Fibroblast of pulmonary artery (primary cell): ENCODE measurements at places on chromosomes 3 and 15.

DNA sequence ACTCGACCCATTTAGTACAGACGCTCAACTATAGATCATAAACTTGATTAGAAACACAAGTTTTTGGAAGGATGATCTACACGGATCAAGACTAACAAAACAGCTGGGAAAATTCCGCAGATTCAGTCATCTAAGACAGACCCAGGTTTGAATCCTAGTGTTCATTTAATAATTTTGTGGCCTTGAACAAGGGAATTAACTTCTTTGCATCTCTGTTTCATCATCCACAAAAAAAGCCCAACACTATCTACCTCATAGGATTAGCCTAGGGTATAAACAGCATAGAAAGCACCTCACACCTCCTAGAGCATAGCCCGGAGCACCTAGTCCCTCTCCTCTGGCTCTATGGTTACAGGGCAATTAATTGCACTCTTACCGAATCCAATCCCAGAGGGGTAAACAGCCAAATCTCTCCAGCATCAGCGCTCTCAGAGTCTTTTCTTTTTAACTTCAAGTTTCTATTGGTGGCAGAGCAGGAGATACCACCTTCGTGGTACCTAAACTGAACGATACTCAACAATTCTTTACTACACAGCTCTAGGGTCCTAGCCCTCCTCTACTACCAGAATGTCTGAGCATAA is 3.5 kb downstream of the TBL1XR1 start:
- DNase-seq, result no peak

- peak; percentile 33 for DNase-seq
These were observed at the start of gene MAN2A2 for GRCh38 chr15:90902840-90903732. TSS of gene MAN2A2 (plus strand) at chr15:90903302. CDS start at chr15:90904208, 906 bp downstream.

- DNase-seq, result peak; percentile 58
These were observed 756 bp downstream of the CLPX start for GRCh38 chr15:65184305-65184867.

DNA sequence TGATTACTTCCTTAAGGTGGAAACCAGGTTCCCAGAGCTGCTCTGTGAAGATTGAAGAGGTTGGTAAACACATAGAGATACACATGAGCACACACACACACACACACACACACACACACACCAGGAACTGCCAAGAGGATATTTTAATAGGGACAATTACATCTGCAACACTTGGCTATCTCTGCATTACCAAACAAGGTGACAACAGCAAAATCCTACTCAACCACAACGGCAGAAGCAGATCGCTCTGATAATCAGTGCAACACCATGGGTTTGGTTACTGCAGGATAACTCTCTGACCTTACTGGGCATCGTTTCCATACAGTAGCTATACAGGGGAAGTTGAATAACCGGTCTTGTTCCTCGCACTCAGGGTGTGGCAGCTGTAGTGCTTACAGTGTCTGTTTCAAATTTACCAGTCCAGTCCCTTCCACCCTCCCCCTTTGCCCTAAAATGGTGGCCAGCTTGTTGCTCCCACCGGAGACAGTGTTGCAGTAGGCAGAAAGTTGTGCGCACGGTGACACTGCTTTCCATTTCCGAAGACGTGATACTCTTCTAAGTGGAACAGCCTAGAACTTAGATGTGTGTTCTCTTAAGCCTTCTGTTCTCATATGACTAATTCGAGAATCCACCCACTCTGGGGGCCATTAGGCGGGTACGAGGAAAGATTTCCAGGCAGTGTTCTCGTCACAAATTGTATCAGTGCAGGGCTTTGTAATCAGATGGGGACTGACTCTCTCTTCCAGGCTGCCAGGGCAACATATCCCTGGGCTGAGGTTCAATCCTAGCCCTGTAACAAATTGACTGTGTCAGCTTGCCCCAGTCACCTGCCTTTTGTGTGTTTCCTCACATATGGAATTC is 176.2 kb downstream of the P3H2 start:
- DNase-seq, result no peak

GRCh38 chr3:190865828-190866227 is 3.3 kb upstream of the GMNC start:
- DNase-seq, result no peak

GRCh38 chr3:37096288-37096687 is 78.1 kb downstream of the LRRFIP2 start:
- DNase-seq, result peak; percentile 77

- no peak for DNase-seq
These were observed 13.1 kb upstream of the LRTM1 start for GRCh38 chr3:54940971-54941370.

DNA sequence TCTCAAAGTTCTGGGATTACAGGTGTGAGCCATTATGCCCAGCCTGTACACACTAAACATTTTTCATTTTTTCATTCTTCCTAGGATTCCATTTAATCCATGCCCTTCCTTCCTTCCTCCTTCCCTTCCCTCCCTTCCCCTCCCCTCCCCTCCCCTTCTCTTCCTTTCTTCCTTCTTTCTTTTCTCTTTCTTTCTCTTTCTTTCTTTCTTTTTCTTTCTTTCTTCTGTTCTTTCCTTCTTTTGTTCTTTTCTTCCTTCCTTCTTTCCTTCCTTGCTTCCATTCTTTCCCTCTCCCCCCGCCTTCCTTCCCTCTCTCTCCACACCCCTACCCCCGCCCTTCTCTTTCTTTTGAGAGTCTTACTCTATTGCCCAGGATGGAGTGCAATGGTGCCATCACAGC is 40.9 kb upstream of the ATP13A3 start:
- no peak for DNase-seq

GRCh38 chr15:91116113-91117067 is 16.3 kb downstream of the SV2B start:
- peak; percentile 46 for DNase-seq

GRCh38 chr3:100150473-100150872 is 36.2 kb upstream of the FILIP1L start:
- DNase-seq, result peak; percentile 58

DNA sequence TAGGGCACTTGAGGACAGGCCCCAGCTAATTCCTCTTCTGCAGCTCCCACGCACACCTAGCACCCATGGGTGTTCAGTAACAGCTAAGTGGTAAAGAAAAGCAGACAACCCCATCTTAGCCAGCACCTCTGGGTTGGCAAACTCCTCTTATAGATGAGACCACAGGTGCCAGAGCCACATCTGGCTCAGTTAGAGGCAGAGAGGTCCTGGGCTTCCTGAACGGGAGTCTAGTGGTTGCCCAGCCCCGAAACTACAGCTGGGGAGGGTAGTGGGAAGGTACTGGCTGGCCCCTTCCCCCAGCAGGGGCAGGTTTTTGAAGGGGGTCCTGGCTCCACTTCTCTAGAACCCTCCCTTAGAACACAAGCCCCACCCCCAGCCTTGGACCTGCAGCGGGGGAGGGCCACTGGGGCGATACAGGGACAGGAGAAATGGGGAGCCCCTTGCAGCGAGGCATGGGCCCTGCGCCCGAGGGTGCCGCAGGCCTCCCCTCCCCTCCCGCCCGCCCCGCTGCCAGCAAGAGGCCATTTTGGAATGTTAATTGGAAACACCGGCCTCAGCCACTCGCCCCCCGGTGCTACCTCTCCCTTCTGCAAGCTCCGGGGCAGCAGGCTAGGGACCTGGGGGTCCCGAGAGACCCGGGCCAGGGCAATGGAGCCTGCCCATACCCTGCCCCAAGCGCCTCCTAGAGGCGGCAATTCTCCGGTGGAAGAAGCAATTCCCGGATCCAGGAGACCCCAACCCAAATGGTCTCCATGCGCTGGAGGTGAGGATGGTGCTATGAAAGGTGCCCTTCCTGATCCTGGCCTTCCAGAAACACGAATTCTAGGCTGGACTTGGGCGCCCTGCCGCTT is 1.5 kb downstream of the DUSP7 start:
- no peak for DNase-seq

DNA sequence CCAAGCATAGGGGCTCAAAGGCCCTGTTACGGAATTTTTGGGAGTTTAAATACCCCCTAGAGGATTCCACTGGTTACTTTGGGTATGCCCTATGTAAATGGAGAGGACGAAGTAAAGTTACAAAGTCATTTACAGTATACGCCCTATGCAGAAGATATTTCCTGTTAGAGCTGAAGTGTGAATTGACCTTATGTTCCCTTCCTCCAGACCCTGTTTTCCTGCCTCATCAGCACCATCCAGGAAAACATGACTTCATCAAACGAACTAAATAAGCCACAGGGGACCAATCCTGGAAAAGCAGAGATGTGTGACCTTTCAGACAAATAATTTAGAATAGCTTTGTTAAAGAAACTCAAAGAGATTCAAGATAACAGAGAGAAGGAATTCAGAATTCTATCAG is 177.4 kb downstream of the SQOR start:
- DNase-seq, result no peak

DNA sequence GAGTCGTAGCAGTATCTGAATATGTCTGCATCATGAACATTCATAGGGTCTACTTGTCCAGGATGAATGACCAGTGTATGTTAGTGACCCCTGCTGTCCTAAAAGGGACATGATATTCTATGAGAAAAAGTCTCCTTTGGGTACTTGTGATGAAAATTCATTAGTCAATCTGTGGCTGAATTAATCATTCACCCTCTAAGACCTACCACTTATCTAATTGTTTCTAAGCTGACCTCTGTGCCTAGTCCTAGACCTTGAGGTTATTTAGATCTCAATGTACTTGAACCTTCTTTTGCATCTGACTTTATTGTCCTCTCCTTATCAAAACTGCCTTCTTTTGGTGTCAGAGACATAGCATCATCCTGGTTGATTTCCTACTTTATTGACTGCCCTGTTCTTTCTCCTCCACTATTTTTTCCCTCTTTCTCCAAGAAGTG is 799.3 kb downstream of the DIPK2A start:
- peak; percentile 77 for DNase-seq

DNA sequence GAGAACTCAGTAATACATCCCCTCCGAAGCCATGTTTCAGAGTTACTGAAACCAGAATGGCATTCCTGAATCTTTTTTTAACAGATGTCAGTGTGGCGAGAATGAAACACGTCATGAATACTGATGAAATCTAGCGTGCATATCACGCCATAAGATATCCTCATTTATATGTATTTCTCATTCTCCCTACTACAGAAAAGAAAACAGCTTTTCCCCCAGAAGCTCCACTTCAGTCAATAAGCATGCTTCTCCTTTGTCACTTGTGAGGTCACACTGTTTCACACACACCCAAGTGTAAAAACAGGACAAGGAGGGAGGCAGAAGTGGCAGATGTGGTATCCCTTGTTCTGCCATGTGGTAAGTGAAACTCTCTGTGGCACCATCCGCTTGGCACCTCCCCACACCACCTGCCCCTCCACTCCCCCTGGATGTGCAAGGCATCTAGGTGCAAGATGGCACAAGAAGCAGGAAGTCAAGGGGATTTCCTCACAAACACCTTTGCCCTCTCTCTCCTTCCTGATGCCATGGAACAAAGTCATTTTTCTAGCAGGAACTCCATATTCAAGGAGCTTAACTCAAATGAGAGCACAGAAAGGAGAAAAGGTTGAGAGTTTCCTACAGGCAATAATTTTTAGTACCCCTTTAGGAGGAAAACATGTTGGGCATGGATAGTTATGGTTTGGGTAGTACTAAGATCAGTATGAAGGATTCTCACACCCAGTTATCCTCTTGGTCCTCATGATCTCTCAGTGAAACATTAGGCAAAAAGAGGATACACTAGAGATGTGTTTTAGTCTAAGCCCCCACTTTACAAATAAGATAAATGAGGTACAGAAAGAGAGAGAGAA is 47.5 kb upstream of the FRMD4B start:
- peak; percentile 7 for DNase-seq

GRCh38 chr15:57738734-57739237 is 32.3 kb downstream of the POLR2M start:
- no peak for DNase-seq

DNA sequence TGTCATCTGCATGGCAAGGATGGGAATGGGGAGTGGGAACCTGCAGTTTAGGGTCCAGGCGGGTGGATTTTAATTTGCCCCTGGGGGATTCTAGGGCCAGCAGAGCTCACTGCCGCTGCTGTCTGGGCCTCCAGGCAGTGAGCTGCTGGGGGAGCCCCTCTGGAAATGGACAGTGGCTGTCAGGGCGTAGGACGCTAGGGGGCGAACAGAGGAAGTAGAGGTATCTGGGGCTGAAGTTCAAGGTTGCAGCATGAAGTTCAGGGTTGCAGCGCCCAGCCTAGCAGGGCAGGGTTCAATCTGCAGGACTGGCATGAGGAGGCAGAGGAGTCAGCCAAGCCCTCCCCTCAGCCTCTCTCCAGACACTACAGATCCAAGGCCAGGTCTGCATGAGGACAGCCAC is 49.5 kb downstream of the APBA2 start:
- DNase-seq, result peak; percentile 11

- DNase-seq, result peak; percentile 34
These were observed 84.0 kb downstream of the CFAP20DC start for GRCh38 chr3:58965865-58966264.

- no peak for DNase-seq
These were observed 109.4 kb downstream of the ATP8B4 start for GRCh38 chr15:50009634-50010033.

GRCh38 chr3:28253040-28253715 is 11.8 kb downstream of the CMC1 start:
- no peak for DNase-seq
